NCI-H446 (cell line): ENCODE measurements at places on chromosomes 3 and 15.

DNA sequence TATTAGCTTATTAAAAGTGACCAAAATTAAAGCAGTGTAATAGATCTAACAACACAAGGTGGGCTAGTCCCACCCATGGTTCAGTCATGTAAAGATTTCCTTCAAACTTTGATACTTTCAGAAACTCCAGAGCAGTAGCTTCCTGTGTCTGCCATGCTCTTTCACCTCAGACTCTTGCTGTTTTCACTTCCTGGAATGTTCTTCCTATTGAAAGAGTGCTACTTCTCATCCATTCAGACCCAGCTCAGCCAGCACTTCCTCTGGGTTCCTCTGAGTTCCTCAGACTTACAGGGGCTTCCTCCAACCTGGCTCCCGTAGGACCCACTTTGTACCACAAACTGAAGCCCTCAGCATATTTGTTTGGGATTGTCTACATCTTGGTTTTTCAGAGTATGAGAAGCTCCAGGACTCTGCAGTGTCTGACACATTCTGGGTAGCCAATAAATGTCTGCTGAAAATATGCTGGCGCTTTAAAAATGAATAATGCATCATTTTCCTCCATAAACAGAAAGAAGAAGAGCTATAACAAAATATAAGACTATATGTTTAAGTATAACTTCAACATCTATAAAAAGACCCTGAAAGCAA lies 18.0 kb downstream of the NCEH1 start:
- no peak for DNase-seq

DNA sequence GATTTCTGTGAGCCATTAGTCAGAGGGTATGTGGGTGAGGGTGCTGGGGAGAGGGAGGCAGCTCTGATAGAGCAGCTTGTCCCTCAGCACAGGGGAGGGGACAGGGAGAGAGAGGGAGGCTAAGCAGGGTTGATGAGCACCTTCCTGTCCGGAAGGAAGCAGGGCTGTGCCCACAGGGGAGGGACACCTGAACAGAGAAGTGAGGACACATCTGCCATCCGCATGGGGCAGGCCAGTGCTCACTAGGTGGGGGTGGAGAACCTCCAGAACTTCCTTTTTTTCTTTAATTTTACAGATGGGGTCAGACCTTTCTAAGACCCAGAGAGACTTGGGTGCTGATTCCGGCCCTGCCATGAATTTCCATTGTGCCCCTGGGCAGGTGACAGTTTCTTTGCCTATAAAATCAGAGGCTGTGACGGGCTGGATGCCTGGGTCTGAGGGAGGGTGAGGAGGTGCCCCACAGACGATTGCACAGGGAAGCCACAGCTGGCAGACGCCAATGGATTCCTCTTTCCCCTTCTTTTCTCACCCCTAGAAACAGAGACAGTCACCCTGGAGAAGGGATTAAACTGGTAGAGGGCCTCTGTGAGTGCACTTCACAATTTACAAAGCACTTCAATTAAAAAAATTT lies 4.1 kb upstream of the TGM5 start:
- no peak for DNase-seq

DNA sequence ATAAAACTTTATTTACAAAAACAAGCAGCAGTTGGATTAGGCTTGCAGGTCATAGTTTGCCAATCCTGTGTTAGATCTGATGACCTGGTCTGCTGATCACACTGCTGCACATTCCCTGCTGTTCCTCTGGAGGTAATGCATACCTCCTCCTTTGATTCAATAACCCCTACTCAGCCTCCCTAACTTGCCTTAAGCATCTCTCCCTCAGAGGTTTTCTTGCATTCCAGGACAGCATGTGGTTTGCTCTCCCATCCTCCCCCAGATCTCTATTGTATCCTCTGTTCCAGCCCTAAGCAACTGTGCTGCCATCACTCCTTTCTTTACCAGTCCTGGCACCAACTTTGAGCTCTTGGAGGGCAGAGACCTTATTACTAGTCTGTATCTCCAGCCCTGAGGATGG lies 63.4 kb downstream of the CACNA2D3 start:
- no peak for DNase-seq

DNA sequence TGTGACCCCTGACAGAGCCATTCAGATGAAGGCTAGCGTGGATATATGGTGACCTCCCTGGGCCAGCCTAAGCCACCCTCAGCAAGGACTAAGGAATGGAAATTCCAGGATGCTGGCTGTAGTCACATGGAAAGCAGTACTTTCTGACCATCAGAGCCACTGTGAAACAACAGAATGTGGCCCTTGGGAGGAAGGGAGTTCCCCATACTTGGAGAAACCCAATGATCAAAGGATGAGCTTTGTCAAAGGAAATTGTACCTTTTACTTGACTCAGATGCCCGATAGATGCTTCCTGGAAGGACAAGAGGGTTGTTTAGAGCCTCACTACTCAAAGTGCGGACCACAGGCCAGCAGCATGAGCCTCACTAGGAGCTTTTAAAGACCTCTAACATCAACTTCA lies 484.5 kb upstream of the PROK2 start:
- DNase-seq, result no peak

DNA sequence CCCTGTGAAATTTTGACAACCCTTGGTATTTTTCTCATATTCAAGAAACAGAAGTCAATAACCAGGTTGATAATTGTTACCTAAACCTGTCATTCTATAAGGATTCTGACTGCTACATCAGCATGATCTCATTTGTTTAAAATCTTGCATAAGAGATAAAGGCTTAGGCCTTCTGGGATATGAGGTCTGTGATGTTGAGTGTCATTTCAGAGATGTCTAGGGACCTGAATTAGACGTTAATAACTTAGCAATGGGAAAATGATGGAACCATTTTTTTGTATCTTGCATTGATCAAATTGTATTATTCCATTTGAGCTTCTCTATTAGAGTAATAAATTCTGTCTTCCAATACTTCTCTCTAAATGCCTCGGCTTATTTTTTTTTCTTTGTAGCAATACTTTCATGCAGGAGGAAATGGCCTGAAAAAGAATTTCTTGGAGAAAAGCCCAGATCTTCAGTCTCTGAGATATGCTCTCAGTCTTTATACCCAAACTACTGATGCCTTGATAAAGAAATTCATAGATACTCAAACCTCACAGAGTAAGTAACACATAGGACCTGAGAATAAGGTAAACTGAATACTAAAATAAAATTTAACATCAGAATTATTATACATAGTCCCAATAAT lies 589.3 kb downstream of the UNC13C start:
- peak; percentile 6 for DNase-seq

DNA sequence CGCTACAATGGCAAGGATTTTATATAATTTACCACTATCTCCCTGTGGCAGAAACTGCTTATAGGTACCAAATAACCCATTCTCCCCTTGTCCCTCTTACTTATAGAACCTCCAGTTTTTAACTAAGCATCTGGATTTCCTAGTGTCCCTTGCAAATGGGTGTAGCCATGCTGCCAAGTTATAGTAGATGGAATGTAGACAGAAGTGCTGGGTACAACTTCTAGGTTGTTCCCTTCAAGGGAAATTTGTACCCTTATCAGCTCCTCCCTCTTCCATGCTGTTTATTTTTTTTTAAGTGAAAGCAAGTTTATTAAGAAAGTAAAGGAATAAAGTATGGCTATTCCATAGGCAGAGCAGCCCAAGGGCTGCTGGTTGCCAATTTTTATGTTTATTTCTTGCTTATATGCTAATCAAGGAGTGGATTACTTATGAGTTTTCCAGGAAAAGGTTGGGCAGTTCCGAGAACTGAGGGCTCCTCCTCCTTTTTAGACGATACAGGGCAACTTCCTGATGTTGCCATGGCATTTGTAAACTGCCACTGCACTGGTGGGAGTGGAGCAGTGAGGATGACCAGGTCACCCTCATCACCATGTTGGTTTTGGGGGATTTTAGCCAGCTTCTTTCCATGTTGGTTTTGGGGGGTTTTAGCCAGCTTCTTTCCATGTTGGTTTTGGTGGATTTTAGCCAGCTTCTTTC lies 40.1 kb upstream of the TM4SF19 start:
- DNase-seq, result no peak

DNA sequence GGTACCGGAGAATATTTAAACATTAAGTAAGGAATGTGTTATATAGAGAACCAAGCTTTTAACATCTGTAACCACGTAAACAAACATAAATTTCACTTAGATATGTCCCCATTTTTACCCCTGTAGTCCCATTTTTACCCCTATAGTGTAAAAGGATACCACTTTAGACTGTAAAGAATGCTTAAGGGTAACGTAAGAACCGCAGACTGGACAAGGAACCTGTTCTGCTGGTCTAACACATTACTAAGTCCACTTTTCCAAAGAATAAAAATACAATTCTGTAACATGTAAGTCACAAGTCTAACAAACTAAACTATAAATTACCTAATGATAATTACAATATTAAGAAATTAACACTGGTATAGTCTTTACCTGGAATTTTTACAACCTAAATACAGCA lies 2.9 kb downstream of the SLC12A6 start:
- DNase-seq, result no peak

GRCh38 chr3:173825730-173826129 lies 428.2 kb downstream of the NLGN1 start:
- no peak for DNase-seq

- peak; percentile 74 for DNase-seq
These were observed 46.0 kb downstream of the ALDH1L1 start for GRCh38 chr3:126134219-126134975.

GRCh38 chr3:155730843-155731242 lies 14.0 kb downstream of the PLCH1 start:
- DNase-seq, result no peak

- no peak for DNase-seq
These were observed 32.1 kb upstream of the PCSK6 start for GRCh38 chr15:101521591-101521990.

GRCh38 chr3:64488939-64489338 lies 198.9 kb downstream of the ADAMTS9 start:
- no peak for DNase-seq

DNA sequence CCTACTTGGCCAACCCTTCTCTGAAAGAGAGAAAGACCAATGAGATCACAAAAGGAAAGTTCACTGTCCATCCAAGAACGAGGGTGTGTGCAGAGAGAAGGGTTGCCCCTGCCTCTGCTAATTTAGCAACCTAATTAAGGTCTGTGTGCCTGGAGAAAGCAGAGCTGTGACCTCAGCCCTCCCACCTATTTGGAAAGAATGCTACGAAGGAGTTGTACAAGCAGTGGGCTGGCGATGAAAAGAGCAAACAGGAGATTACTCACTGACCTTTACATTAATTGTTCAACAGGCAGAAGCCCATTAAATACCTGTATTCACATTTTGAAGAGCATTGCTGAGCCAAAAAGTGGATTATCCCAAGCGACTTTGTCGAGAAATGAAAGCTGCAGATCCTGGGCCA lies 314.9 kb downstream of the NTRK3 start:
- DNase-seq, result no peak

- no peak for DNase-seq
These were observed 14.5 kb downstream of the PTPRG start for GRCh38 chr3:61575893-61576292.

DNA sequence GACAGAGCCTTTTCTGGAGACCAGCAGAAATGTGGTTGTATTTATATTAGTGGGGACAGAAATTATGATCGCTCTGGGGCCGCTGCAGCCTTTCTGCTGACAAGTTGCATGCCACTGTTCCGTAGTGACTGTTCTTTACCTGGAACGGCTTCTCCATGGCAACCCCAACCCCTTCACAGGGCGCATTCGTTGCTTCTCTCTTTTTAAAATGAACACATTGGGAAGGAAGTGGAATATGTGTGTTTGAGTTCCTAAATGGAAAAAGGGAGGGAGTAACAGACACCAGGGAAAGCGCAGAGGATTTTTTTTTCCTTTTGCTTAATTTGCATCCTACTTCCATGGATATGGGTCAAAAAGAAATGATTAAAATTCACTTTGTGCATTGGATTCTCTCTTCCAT lies 482.0 kb upstream of the SUCLG2 start:
- no peak for DNase-seq

DNA sequence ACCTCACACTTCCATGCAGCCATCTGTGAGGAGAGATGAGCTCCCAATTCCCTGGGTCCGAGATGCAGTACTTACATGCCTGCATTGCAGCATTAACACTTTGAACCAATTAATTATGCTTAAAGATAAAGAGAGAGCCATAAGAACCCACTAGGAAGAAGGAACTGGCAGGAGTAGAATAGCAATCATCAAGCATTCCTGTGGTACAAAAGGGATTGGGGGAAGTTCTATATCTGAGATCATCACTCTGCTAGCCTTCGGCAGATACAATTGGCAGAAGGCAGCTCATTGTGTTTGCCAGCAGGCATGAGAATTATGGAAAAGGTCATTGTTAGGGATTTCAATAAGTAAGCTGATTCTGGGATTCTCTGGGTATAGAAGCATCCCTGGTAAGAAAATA lies 891.4 kb downstream of the NTRK3 start:
- no peak for DNase-seq

DNA sequence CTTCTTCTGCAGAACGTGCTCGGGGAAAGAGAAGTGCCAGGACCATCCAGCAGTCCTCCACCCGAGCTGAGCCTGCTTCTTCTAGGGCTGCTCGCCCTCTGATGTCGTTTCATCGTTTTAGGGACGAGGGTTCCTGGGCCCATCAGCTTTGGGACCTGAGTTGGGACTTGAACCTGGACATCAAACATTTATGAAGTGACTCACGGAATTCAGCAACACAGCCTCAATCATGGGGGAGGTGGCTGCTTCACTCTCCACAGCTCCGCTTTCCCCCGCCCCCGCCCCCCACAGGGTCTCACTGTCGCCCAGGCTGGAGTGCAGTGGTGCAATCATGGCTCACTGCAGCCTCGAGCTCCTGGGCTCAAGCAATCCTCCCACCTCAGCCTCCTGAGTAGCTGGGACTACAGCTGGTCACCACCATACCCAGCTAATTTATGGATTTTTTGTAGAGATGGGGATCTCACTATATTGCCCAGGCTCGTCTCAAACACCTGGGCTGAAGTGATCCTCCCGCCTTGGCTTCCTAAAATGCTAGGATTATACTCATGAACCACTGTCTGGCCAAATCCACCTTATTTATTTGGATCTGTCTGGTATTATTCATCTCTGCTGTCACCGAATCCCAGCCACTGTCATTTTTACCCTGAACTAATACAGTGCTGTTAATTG lies 725 bp upstream of the SCAMP2 start:
- DNase-seq, result no peak

- no peak for DNase-seq
These were observed 915.2 kb downstream of the NSUN3 start for GRCh38 chr3:94978084-94978483.

GRCh38 chr15:91068436-91068835 lies 31.6 kb upstream of the SV2B start:
- no peak for DNase-seq

DNA sequence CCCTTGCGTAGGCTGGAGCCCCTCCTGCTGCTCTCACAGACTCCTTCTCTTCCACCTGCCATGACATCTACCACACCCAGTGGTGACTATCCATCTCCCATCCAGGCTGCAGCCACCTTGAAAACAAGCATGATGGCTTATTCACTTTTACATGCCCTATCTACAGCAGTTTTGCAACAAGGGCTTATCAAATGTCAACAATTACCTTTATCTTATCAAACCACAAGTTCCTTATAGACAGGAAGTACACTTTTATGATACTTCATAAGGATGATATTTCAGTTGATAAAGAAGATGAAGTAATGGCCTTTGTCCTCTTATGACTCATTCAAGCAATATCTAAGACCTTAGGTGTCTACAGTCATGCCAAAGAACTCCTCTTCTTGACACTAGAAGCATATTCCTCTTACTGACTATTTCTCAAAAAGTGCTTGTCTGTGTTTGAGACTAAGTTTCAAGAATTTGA lies 125.3 kb upstream of the SPRED1 start:
- no peak for DNase-seq
